ENCODE measurements at places on chromosomes 12 and 14.

- peak; percentile 93 for DNase-seq
These were observed 9.0 kb upstream of the CD163 start for GRCh38 chr12:7512553-7512952.

DNA sequence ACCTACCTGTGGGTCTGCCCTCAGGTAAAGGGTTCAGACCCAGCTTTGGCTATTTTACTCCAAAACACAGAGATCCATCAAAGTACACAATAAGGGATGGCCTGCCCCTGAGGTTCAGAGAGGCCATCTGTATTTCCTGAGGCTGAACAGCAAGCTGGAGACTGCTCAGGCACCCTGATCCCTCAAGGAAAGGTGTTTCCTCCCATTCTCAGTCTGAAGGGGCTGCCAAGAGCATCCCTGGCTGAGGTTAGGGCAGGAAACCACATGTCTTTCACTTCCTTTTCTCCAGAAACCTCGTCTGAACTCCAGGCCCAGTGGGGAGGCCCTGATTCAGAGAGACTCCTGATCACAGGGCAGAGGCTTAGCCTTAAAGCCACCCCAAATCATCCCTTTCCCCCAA lies 1.5 kb downstream of the RILPL1 start:
- no peak for DNase-seq

DNA sequence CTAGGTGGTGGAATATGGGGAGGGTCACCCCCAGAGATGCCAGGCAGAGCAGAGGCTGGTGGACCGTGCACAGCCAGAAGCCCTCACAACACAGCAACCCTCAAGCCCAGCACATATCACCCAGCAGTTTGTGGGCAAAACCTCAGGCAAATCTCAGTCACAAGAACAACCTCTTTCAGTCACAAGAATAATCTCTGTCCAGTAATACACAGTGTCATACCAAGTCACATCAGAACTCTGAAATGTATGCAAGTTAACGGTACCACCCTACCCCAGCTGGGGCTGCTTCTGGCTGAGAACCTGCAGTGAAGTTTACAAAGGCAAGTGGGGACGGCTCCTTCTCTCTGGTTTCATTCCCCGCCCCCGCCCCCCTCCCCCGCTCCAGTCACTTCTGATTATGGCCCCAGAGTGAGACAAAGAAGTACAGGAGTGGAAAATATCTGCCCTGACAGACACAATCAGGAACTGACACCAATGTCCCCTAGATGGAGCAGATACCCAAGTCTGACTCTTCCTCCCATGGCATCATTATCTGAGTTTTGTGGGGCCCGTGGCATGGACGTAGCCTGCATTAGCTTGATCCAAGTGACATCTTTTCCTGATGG lies 480.9 kb upstream of the TMEM132C start:
- no peak for DNase-seq

DNA sequence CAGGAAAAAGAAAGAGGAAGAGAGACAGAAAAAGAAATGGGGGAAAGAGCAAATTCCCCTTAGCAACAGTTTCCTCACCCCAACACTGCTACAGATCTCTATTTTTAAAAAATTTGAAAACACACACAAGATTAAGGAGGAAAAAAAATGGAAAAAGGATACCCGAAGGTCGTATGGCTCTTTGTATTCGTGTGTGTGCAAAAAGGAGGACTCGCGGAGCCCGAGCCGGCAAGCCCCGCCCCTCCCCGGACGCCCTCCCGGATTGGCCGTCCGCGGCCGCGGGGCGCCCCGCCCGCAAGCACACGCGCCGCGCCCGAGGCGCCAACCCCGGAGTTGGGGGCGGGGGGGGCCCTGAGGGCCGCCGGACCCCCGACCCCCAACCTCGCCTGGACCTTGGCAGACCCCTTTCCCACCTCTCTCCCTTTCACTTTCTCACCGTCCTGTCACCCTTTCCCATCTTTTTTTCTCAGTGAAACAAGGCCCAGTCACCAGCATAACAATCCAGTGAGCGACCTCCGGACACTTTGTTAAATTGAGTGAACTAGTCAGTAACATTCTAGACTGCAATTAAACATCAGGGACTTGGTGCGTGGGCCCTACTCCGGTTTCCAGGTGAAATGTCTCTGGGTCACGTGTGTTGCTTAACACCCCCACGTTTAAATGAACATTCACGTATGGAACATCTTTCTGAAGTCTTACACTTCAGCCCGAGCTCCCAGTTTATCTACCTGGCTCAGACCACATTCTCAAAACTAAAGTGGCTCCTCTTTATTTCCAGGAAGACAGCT lies at the start of gene C14orf93:
C14orf93 (minus strand) TSS at position 205 of the 788 bp plus-strand sequence. CDS start 11,120 bp downstream, outside the sequence.
- no peak for DNase-seq

DNA sequence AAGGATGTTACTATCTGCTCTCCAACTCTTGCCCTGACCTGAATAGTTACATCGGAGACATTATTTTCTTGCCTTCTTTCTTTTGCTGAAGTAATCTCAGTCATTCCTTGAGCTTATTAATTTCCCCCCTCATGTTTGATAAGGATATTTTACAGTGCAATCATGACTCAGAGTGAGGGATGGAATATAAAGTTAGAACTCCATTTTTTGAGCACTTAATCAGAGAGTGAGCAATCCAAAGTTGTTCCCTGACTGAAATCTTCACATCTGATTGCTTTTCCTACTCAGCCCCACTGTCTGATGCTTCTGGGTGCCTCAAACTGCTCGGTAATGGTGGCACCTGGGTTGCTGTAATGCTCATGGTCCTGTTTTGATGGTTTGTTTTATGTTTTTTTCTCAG lies 142.7 kb upstream of the SEL1L start:
- DNase-seq: no peak

- DNase-seq: no peak
These were observed 27.4 kb downstream of the SINHCAF start for GRCh38 chr12:31298515-31298910.

DNA sequence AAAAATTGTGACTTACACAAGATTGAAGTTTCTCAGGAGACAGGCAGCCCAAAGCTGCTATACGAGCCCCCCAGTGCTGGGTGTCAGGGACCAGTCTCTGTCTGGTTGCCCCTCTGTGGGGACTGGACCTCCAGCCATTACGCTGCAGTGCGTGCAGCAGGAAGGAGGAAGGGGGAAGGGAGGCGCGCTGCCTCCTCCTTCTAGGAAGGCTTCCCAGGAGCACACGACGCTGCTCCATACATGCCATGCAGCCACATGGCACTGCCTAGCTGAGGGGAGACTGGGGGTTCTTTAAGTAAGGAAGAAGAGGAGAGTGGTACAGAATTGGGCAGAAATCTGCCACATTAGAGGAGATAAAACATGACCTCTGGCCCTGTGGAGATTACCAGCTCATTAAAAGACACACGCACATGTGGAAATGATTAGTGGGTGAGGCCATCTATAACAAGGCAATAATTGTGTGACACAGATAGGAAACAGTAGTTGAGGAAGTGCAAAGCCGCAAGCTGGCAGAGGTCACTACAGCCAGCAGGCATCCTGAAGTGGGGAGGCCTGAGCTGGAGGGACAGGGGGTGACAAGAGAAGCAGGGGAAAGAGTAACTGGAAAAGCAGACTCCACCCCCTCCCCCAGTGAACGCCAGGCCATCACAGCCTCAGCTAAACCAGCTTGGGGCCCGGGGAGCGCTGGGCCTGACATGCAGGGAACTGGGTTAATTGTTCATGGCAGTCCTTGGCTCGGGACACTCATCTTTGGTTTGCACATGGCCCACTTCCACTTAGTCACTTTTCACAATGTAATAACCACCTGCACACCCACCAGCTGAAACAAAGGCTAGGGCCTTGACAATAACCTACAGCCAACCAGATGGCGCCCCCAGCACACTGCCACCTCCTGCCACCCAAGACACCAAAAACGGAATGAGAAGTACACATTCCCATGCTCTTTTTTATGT lies 39.6 kb downstream of the CCDC88C start:
- DNase-seq: peak; percentile 27

- DNase-seq: no peak
These were observed 204.6 kb upstream of the FLRT2 start for GRCh38 chr14:85325134-85326017.

DNA sequence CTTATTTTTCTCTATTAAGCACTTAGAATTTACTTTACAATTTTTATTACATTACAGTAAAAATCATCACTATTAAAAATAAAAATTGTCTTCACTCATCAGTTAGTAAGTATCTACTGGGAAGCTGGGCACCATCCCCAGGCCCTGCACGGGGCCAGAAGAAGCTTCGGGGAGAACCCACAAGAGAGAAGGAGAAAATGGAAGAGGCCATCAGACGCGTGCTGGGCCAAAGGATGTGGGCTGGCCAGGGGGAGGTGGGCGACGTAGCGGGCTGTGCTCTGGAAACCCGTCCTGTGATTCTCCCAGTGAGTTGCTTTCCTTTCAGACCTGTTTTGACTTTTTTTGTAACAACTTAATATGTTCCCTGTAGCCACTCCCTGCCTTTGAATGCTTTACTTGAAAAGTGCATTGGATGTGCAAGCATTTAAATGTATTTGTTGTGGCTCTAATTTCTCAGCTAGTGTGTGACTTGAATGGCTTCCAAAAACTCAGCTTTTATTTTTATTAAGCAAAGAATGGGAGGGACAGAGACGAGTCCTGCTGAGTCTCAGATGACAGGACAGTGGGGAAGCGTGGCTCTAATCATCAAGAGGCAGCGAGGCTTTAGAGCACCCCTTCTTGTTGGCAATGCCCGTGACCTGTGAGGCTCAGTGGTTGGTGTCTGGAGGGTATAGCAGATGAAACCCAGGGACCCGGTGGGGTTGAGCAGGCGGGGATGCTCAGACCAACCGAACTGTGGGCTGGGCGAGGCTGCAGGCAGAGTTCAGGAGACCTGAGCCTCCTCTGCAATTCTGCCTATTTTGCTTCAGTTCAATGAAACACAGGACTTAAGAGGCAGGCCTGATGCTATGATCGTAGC lies 38.8 kb downstream of the SYNE3 start:
- no peak for DNase-seq

DNA sequence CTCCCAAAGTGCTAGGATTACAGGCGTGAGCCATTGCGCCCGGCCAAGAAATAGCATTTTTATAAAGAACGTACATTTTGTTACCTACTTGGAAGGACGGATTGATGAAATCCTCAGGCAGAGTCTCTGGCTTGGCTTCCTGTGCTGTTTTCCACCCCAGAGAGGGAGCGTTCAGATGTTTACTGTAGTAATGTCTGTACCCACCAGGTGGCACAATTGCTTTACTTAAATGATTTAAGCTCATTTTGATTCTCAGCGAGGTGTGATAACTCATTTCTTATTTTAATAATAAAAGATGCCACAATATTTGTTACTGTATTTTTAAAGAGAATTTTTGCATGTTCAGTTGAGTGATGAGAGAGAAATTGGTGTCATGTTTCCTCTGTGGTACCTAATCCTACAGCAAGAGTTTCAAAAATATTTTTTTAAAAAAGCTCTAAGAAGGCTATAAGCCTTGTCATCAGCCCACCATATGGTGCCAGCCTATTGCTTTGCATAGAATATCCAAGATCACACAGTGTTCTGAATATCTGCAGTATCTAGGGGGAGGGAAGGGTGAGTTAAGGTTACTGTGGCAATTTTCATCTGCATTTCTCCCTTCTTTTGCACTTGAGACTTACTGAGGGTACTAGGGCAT lies 82.6 kb upstream of the TRAF3 start:
- DNase-seq: peak; percentile 12

GRCh38 chr12:30980955-30981662 lies 54.6 kb downstream of the TSPAN11 start:
- DNase-seq: no peak

DNA sequence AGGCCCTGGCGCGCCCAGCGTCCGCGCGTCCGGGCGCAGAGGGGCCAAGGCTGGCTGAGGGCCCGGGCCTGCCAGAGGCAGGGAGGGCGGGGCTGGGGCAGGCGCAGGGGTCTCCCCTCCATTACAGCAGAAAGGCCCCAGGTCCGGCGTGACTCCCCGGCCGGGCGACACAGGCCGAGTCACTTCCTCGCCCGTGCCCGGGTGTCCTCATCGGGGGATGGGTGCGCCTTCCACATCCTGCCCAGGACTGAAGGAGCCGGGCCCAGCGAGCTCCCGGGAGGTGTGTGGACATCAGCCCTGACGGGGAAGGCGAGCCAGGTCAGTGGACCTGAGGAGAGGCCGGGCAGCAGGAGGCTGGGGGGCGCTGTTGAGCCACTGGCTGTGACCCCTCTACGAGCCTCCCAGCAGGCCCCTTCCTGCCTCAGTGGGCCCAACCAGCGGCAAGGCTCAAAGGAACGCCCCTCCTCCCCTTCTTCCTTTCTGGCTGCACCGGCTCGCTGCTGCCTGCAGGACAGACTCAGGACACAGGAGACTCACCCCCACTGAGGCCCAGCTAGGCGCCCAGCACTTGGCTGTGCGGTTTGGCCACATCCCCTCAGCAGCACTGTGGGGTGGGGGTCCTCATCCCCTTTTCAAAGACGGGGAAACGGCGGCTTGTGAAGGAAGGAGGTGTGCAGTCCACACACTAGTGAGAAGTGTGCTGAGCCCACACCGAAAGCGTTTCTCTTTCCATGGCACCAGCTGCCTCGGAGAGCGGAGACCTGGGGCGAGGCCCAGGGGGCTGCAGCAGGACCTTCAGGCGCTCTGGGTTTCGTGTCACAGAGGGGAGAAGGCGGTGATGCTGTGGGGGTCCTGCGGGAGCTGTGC lies 606 bp downstream of the TNFAIP2 start:
- DNase-seq: no peak

DNA sequence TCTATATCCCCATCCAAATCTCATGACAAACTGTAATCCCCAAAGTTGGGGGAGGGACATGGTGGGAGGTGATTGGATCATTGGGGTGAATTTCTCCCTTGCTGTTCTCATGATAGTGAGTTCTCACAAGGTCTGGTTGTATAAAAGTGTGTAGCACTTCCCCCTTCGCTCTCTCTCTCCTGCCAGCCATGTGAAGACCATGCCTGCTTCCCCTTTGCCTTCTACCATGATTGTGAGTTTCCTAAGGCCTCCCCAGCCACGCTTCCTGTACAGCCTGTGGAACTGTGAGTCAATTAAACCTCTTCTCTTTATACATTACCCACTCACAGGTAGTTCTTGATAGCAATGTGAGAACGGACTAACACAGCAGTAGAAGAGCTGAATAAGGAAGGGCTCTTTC lies 62.6 kb upstream of the VASH1 start:
- DNase-seq: no peak

DNA sequence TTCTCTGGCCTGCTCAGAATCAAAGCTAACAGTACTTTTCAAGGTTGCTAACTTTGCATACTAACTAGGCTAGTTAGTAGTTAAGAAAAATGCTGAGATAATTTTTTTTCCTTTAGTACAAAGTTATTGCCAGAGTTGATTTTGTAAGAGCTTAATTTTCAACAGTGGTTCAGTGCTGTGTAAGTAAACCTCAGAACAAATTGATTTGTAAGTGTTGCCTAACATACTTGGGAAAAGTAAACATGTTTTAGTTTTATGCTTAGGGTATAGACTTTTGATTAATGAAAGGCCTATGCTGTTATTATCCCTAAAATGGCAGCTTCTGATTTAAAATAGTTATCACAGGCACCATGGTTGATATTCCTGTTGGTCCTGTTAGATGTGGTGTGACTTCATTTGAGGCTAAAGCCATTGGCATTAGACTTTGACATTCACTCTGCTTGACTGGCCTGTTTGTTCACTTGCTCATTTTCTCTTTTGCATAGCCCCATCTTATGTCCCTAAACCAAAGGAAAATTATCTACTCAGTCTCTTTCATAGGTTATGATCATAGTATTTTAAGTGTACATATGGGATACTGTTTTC lies 5.2 kb downstream of the CMAS start:
- no peak for DNase-seq

GRCh38 chr12:88756153-88756552 lies 175.9 kb upstream of the KITLG start:
- DNase-seq: no peak
